HepG2 (cell line): ENCODE measurements at places on chromosomes 7 and 10. TPM values are rescaled to one million over a fixed set of nuclear protein-coding genes. Genes with fewer than 3 reads are reported as not detected.

GRCh38 chr10:34609287-34609940 lies 205.7 kb downstream of the PARD3 start:
- H3K4me1 ChIP-seq: no peaks in the 10 kb centered on the region
- H3K27me3 ChIP-seq: no peaks in the 10 kb centered on the region
- no peak overlapping the region for H3K4me3 ChIP-seq
- H3K36me3 ChIP-seq: no peaks in the 10 kb centered on the region

DNA sequence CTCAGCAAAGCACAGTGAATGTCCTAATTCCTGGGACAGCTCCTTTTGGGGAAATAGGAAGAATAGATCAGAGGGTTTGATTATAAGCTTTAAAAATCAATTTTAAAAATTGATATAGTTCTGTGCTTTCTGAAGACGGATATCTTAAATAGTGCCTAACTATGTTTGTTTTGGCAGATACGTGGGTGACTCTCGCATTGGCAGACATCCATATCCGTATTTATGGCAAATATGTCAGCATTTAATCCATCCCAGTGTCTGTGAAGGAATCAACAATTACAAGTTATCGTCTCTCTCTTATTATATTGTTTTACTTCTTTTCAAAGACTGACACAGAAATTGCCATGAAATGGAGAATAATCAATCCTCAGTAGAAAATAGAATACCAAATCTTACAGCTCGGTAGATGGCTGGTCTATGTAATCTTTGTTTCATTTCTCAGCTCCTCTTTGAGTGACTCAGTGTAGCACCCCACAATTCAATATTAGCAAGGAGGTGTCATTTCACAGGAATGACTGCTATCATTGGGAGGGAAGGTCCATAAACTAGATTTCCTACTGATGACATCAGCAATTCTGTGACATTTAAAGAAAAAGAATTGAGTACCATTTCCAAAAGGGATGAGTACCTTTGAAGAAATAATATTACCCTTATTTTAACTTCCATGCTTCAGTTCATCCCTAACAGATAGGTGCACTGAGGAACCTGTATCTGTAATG lies 186.4 kb upstream of the NFE2L3 start:
- DNase-seq: no peak
- H3K27ac ChIP-seq: no peak overlapping the region
- no peaks in the 10 kb centered on the region; the same call in 1 of the 2 replicates for H3K27me3 ChIP-seq

GRCh38 chr10:287026-287709 lies 151.9 kb downstream of the ZMYND11 start:
- no peak overlapping the region for H3K27ac ChIP-seq
- 0 out of 3 replicates have a peak, but pooled peaks cover 12% of the 10 kb centered on the region for H3K36me3 ChIP-seq
- no peaks in the 10 kb centered on the region for H3K4me1 ChIP-seq
- H3K27me3 ChIP-seq: no peaks in the 10 kb centered on the region
- no peak for DNase-seq
- H3K4me3 ChIP-seq: no peak overlapping the region

GRCh38 chr10:104548090-104548489 lies 93.0 kb upstream of the SORCS3 start:
- H3K36me3 ChIP-seq: no peaks in the 10 kb centered on the region
- H3K27ac ChIP-seq: no peak overlapping the region

DNA sequence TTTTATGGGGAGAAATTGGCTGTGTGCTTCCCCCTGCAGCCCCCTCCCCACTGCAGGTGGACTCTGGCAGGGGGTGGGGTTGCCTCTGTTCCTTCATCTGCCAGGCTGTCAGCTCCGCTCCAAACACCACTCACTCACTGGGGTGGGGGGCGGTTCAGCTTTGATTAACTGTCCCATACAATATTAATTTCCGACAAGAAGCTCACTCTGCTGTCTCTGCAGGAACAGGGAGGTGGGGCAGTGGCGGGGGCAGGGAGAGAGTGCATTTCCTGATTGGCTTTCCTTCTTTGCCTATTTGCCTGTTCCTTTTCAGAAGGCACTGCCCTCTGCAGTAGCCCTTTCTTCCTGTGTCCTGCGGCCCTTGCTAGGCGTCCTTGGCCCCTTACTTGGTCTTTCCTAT lies 500.8 kb downstream of the PLXNA4 start:
- H3K27ac ChIP-seq: no peak overlapping the region
- DNase-seq: no peak
- no peaks in the 10 kb centered on the region; the same call in none of the 2 replicates for H3K27me3 ChIP-seq
- no peak overlapping the region for H3K4me3 ChIP-seq

GRCh38 chr10:35130663-35131062 lies 4.0 kb downstream of the CREM start:
- H3K4me1 ChIP-seq: peaks cover 35% of the 10 kb centered on the region
- no peak overlapping the region for H3K4me3 ChIP-seq
- H3K27ac ChIP-seq: no peak overlapping the region
- H3K36me3 ChIP-seq: no peaks in the 10 kb centered on the region
- H3K27me3 ChIP-seq: no peaks in the 10 kb centered on the region; the same call in 2 of the 3 replicates
- DNase-seq: no peak

DNA sequence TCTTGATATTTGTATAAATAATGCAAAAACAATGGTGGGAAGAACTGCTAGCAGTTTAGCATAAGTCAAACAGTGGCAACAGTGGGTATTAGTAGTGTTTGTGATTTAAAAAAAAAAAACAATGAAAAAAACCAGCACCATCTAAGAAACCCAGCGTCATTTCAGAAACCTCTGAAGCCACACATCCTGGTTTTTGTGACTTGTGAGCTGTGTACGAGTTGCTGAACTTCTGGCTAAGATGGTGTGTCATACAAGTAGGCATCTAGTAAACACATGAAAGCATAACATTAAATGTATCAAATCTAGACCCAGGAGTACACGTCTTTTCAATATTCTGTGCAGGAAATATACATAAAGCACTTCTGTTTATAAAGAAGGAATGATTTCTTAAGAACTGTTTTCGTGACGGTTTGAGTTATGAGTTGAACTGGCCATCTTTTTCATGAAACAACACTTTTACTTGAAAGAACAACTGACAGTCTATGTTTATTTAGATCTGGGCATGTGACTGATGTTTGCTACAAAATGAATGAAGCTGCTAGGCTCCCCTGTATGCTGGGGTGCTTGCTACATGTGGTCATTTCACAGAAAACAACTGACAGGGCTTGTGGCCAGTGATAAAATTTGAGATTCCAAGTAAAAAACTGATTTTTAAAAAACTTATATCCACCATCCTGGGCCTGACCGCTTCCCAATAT lies 143.5 kb downstream of the PIP4K2A start:
- DNase-seq: no peak
- no peaks in the 10 kb centered on the region for H3K27me3 ChIP-seq
- no peak overlapping the region for H3K4me3 ChIP-seq
- no peak overlapping the region for H3K27ac ChIP-seq
- H3K36me3 ChIP-seq: peaks cover 8% of the 10 kb centered on the region

GRCh38 chr7:56009695-56010094 lies 41.5 kb downstream of the PSPH start:
- H3K4me1 ChIP-seq: peaks cover 63% of the 10 kb centered on the region
- H3K27me3 ChIP-seq: no peaks in the 10 kb centered on the region
- H3K4me3 ChIP-seq: no peak overlapping the region
- DNase-seq: peak; percentile 65

DNA sequence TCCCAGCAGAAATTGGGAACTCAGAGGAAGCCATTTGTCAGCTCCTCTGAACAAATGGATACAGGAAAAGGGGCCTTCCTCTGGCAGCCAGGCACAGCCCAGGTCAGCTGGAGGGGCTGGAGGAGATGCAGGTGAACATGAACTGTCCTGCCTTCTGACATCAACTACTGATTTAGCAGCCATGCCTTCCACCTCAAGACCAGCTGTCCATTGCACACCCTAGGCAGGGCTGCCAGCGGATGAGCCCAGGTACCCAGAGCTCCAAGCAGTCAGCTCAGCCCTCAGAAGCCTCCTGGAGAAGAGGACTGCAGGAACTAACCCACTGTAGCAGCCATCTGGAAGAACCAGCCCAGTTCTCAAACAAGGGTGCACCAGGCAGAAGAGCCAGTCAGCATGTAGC lies 44.1 kb upstream of the GDF10 start:
- no peak overlapping the region for H3K4me3 ChIP-seq
- H3K36me3 ChIP-seq: no peaks in the 10 kb centered on the region
- H3K27me3 ChIP-seq: peaks cover 3% of the 10 kb centered on the region; the same call in 1 of the 3 replicates
- no peaks in the 10 kb centered on the region for H3K4me1 ChIP-seq

GRCh38 chr10:30378201-30378995 lies 29.3 kb upstream of the MTPAP start:
- DNase-seq: no peak
- no peak overlapping the region for H3K27ac ChIP-seq
- H3K4me1 ChIP-seq: no peaks in the 10 kb centered on the region
- no peaks in the 10 kb centered on the region; the same call in 1 of the 2 replicates for H3K27me3 ChIP-seq
- no peak overlapping the region for H3K4me3 ChIP-seq
- H3K36me3 ChIP-seq: no peaks in the 10 kb centered on the region

DNA sequence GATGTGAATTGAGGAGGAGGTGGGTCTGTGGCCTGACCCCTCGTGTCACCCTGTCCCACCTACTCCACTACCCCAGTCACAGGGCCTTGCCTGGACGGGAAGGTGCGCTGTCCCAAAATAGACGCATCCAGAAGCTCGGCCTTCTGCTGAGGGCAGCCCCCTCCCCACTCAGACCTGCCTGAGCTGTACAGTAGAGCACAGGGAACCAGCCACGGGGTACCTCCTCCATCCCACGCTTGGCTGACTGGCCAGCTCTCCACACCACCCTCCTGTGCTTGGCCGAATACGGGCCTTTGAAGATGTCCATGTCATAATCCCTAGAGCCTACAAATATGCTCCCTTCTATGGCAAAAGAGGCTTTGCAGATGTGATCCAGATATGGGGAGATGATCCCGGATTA lies 88.3 kb downstream of the CHST15 start:
- no peaks in the 10 kb centered on the region for H3K27me3 ChIP-seq
- no peak overlapping the region for H3K4me3 ChIP-seq
- H3K36me3 ChIP-seq: peaks cover 16% of the 10 kb centered on the region
- peaks cover 48% of the 10 kb centered on the region for H3K4me1 ChIP-seq
- H3K27ac ChIP-seq: peak overlapping the region; percentile 6

DNA sequence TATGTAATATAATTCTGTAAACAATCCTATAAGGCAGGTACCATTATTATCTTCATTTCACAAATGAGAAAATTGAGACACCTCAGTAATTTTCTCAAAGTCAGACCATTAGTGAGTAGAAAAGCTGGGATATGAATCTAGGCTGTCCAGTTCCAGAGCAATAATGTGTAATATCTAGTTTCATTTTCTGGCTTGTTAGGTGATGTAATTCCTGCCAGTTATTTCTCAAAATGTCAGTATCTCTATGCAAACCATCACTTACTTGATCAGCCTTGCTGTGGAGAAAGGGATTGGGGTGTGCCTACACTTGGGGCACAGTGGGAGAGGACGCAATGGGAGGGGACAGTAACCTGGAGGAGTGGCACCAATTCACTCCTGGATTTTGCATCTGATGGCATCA lies 157.5 kb downstream of the LYZL1 start:
- H3K27ac ChIP-seq: no peak overlapping the region
- H3K27me3 ChIP-seq: no peaks in the 10 kb centered on the region
- H3K4me1 ChIP-seq: peaks cover 31% of the 10 kb centered on the region
- no peak for DNase-seq

- H3K4me1 ChIP-seq: no peaks in the 10 kb centered on the region
- no peak overlapping the region for H3K27ac ChIP-seq
- no peaks in the 10 kb centered on the region for H3K36me3 ChIP-seq
Observed at GRCh38 chr10:58622246-58622645, 109.6 kb downstream of the BICC1 start.

GRCh38 chr7:28804990-28805389 lies 153.1 kb downstream of the TRIL start:
- H3K4me1 ChIP-seq: no peaks in the 10 kb centered on the region
- no peak overlapping the region for H3K4me3 ChIP-seq
- no peak overlapping the region for H3K27ac ChIP-seq
- H3K36me3 ChIP-seq: no peaks in the 10 kb centered on the region

DNA sequence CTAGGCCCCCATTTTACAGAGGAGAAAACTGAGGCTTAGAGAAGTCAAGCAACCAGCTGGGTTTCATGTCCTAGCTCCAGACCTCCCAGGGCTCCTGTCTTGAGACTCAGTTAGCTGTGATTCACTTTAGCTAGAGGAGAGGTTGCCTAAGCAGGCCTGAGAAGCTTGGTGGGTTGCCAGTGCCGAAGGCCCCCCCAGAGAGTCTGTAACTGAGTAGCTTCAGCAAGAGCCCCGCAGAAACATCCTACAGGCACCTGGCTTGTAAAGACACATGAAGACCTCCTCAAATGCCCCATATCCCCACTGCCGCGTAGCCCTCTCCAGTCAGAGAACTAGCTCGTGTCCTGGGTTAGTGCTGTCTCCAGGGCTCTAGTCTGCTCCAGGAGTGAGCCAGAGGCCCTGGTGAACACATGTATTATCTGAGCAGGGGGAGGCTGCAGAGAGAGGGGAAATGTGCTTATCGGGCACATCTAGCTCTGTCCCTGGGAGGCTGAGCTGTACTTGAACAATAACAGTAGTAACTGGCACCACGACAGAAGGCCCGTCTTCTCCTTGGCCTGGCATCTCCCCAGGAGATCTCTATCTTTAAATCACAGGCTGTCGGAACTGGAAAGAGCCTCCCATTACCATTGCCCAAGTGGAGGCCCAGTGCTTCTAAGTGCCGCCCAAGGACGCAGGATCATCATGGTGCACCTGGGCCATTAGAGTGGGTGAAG lies 28.9 kb downstream of the UNC5B start:
- no peaks in the 10 kb centered on the region for H3K4me1 ChIP-seq
- no peaks in the 10 kb centered on the region for H3K36me3 ChIP-seq
- H3K27ac ChIP-seq: no peak overlapping the region
- H3K4me3 ChIP-seq: no peak overlapping the region
- DNase-seq: no peak

- H3K36me3 ChIP-seq: no peaks in the 10 kb centered on the region
- no peaks in the 10 kb centered on the region for H3K4me1 ChIP-seq
- H3K4me3 ChIP-seq: no peak overlapping the region
- no peak overlapping the region for H3K27ac ChIP-seq
- no peaks in the 10 kb centered on the region; the same call in 2 of the 3 replicates for H3K27me3 ChIP-seq
Observed at GRCh38 chr10:125331056-125331455, 170.7 kb upstream of the CTBP2 start.

The MTPN gene
- total RNA-seq: 71.7 and 119 TPM in 2 replicates

The MYPN gene
- not detected in 2 replicates for total RNA-seq

The COX15 gene
- total RNA-seq: 44.7 and 59.4 TPM in 2 replicates

The CPA2 gene
- total RNA-seq: not detected in 2 replicates

The CPXM2 gene
- not detected in 2 replicates for total RNA-seq
